ENCODE measurements at places on chromosomes 12 and 14.

DNA sequence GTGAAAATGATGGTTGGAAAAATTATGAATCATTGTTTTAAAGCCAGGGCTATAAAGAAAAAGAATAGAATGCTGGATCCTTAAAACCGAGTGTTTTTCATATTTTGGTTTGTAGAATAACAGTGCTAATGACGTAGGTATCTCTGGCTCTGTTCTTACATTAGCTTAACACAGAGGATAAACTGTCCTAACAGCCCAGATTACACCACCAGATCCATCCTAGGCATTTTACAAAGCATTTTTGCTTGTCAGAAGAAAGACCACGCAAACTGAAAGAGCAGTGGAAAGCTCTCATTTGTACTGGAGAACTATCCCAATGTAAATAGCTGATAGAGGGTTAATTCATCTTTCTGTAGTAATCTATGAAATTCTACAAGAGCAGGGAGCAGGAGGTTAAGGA lies 13.6 kb downstream of the IFT81 start:
- DNase-seq, result no peak

DNA sequence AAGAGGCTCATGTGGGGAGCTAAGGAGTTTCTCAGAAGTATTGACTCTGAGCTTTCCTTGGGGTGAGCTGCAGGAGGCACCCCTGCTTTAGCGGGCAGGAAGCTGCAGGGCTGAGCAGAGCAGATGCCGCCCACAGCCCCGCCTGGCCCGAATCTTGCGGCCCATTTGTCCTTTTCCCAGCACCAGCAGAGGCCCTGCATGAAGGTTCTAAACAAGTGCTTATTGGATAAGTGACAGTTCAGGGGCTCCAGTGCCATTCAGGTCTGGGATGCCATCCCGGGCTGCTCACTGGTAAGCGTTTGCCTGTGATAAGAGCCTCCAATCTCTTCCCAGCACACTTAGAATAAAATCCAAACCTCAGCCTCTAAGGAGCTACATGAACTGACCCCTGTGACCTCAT lies 11.4 kb downstream of the RILPL1 start:
- DNase-seq, result no peak

- DNase-seq, result no peak
Measured at GRCh38 chr12:5388581-5389535, 43.0 kb upstream of the NTF3 start.

DNA sequence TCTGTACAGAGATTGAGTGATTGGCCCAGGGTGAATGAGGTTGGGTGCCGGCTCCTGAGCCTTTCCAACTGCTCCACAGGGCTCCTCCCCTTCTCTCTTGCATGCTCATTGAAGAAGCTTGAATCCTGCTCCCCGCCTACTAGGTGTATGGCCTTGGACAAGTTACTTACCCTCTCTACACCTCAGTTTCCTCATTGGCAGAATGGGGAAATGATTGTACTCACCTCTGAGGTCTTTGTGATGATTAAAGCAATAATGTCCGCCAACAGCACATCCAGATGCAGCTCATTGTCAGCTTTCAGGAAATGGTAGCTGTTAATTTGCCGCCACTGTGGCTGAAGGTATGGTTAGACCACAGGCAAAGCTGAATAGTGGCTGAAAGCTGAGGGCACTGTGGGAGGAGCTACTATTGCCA lies 174.1 kb downstream of the CRADD start:
- DNase-seq, result no peak

DNA sequence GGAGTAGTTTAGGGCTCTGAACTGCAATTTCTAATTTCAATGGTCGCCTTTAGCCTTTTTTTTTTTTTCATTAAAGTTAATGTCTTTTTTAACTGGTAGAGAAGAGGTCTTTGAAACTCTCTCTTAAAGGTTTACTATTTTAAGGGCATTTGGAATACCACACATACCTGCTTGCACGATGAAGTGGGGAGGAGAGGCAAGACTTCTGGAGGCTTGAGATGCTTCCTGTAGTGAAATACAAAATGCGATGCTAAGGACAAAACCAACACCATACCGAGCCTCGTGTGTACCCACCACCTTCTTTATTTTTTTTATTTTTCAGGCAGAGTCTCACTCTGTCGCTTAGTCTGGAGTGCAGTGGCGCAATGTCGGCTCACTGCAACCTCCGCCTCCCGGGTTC lies 57.4 kb downstream of the GLT1D1 start:
- DNase-seq, result no peak

DNA sequence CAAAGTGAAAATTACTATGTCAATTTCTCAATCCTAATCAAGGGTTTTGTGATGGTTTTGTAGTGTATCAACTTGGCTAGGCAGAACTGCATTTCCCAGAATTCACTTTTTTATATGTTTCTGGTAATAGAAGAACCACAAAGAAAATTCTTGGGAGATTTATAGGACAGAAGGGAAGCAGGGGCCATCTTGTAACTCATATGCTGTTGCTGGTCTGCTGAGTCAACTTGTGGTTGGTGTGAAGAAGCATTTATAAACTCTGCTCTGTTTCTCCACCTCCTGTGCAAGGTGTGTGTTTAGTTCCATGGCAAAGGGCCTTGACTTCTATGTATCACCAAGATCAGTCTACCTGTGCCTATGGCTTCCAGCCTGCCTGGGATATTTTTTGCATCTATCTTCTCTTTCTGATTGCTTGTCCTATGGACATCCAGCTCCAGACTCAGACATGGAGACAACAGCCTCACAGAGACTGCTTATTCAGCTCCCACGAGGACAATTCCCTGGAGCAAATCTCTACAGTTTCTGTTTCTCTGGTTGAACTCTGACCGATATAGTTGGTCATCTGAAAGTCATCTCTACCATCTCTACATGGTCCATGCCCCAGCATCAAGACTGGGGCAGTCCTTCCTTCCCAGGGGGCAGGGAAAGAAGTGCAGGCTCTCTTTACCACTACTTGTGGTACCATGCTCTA lies 364.3 kb upstream of the DDHD1 start:
- DNase-seq, result no peak

- no peak for DNase-seq
Measured at GRCh38 chr12:76530516-76530915, 29.1 kb downstream of the OSBPL8 start.

DNA sequence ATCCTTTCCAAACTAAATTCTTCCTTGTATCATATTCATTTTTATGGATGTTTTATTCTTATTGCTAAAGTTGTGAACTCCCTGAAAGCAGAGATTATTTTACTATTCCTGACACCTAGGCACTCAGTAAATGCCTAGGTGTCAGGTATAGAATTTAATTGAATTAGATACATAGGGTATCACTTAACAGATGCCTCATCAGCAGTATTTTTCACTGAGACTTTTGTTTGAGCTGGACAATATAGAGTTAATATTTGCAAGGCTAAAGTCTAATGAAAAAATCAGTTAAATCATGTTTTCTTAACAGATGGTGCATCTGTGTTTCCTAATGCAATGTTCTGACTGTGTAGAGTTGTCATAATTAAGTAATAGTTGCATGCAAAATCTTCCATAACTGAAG lies 182.7 kb downstream of the DERA start:
- no peak for DNase-seq

DNA sequence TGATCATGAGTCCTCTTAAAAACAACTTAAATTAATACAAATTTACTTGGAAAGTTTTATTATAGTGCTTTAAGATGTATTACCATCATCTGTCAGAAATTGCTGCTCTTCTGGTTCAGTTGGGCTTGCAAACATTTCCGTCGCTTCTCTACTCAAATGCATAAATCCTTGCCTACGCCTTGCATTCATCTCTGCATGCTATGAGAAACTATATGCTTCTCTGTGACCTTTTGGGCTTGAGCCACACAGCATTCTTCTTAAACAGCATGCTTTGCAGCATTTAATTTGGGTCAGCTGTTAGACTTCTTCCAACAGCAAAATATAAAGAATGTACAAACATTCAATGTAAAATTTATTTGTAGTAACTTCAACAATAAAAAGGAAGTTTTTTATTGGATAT lies 305.7 kb upstream of the FLRT2 start:
- no peak for DNase-seq

DNA sequence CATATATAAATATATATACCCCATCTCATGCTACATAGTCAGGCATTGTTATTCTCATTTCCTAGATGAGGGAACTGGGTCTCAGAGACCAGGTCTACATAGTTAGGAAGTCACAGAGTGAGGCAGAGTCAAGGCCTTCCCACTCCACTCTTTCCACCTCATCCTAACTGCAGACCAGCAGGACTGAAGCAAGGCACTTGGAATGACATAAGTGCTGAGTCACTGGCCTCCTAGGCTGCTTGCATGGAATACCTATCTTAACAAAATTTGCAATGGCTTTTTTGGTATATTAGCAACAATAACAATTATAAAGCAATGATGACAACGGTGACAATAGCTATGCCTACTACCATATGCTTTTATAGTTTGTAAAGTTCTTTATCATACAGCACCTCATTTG lies 5.4 kb upstream of the ANO4 start:
- no peak for DNase-seq

GRCh38 chr12:55995366-55995765 lies 1.7 kb upstream of the SUOX start:
- no peak for DNase-seq

GRCh38 chr14:44404036-44404435 lies 103.0 kb downstream of the FSCB start:
- DNase-seq, result no peak

- no peak for DNase-seq
Measured at GRCh38 chr14:24064856-24065255, 6.5 kb upstream of the CPNE6 start.

- no peak for DNase-seq
Measured at GRCh38 chr12:92078167-92079053, 67.2 kb downstream of the BTG1 start.

GRCh38 chr14:69424149-69424923 lies 25.8 kb downstream of the SLC39A9 start:
- DNase-seq, result no peak

GRCh38 chr14:94971750-94972149 lies 185.6 kb downstream of the DICER1 start:
- no peak for DNase-seq

- DNase-seq, result no peak
Measured at GRCh38 chr12:20440408-20440807, 72.1 kb downstream of the PDE3A start.

- no peak for DNase-seq
Measured at GRCh38 chr12:16349131-16349460, 1.7 kb downstream of the MGST1 start.

DNA sequence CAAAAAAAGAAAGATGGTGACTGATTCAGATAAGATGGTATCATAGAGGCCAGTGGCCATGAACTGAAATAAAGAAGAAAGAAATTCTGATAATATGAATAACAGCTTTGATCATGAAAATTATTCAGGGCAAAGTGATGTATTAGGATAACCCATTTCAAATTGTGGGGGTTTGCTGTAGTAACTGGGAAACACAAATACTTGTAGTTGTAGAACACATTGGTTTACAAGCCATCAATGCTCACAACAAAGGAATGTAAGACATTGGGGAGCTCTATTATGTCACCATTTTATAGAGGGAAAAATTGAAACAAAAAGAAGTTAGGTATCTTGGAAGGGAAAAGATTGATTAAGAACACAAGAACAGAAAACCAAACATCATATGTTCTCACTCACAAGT lies 140.4 kb upstream of the FRMD6 start:
- no peak for DNase-seq

DNA sequence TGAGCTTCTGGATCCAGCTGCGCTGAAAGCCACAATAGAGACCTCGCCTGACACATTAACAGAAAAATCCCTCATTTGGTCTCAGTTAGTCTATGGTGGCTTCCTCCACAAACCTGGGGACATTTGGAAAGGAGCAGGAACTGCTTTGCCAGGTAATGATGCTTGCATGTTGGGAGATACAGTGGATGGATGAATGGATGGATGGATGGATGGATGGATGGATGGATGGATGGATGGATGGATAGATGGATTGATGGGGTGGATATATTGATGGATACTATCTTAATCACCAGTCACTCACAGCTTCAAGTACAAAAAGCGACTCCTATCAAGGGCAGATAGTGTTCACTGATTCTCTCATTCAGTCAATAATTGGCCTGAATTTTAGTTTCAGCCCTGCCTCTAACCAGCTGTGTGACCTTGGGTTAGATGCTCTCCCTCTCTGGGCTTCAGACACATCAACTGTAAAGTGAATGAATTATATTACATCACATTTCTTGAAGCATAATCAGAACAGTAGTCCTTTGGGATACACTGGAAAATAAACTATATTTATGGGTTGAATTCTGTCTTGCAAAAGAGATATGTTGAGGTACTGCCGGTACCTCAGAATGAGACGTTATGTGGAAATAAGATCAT lies 29.3 kb downstream of the MAP1LC3B2 start:
- no peak for DNase-seq

DNA sequence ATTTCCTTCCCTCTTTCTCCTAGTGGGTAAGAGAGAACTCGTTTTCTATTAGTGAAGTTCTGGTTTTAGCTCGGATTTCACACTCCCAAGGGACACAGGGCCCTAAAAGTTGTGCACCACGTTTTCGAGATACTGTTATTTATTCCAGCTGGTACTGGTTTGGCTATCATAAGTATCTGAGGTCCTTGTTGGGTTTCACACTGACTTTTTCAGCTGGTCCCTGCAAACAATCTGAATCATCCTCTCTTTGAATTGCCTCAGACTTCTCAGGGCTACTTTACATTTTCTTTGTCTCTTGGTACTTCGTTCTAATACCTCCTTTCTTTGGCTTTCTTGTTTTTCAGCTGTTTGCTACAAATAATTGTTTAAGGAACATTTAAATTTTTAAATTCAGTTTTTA lies 75.7 kb downstream of the SCN8A start:
- no peak for DNase-seq

- DNase-seq, result no peak
Measured at GRCh38 chr12:76998908-76999556, 66.3 kb downstream of the E2F7 start.

DNA sequence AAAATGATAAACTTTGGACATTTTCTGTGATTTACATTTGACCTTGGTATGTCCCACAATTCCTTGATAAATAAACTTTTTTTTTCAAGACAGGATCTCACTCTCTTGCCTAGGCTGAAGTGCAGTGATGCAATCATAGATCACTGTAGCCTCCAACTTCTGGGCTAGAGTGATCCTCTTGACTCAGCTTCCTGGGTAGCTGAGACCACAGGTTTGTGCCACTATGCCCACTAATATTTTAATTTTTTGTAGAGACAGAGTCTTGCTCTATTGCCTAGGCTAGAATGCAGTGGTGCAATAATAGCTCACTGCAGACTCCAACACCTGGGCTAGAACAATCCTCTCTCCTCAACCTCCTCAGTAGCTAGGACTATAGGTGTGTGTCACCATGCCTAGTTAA lies 79.1 kb upstream of the PTGDR start:
- DNase-seq, result no peak

DNA sequence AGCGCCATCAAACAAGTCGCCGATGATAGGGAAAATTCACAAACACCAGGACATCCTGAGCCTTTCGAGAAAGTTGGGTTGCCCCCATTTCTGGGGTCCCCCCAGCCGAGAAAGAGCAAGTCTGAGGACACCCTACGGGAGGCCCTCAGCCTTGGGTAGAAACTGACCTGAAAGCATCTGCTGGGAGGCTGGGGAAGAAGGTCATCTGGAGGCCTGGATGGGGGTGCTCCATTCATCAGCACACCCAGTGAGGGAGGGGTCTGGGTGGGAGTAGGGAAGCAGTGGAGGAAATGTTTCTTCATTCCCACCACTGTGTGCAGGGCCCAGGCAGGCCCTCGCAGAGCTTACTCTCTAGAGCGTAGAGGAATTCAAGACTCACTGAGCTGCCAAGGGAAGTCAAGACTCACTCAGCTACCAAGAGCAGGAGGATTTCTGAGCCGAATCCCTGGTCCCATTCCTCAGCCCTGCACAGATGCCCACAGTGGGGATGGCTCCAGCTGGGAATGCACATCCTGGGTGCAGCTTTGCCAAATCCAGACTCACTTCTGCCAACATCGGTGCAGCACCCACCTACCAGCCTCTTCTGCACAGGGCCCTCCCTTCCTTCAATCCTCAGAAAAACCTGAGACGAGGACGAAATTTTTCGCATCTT lies 38.1 kb downstream of the DIO3 start:
- no peak for DNase-seq
